Activated CD4-positive, CD25-positive, alpha-beta regulatory T cell (primary cell): ENCODE measurements at places on chromosomes 2 and 18.

- no peak for DNase-seq
Measured at GRCh38 chr2:215624423-215624829, 188.6 kb upstream of the FN1 start.

- no peak for DNase-seq
Measured at GRCh38 chr2:230762317-230762896, 49.8 kb downstream of the CAB39 start.

DNA sequence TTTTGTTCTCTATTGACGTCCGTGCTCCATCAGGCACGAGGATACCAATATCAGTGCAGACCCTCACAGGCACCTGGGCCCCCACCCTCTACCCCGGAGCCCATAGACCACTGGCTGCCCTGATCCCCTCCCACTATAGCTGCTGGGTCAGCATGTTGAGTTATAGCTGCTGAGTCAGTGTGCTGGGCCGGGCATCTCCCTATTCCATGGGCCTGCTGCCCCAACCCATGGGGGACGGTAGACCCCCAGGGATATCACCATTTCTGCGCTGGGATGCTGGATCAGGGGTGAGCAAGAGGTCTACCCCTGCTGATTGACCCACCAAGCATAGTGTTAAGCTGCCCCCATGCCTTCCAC is 100.1 kb upstream of the ST3GAL5 start:
- no peak for DNase-seq

- DNase-seq: no peak
Measured at GRCh38 chr2:200431996-200432705, 77.7 kb downstream of the KCTD18 start.

DNA sequence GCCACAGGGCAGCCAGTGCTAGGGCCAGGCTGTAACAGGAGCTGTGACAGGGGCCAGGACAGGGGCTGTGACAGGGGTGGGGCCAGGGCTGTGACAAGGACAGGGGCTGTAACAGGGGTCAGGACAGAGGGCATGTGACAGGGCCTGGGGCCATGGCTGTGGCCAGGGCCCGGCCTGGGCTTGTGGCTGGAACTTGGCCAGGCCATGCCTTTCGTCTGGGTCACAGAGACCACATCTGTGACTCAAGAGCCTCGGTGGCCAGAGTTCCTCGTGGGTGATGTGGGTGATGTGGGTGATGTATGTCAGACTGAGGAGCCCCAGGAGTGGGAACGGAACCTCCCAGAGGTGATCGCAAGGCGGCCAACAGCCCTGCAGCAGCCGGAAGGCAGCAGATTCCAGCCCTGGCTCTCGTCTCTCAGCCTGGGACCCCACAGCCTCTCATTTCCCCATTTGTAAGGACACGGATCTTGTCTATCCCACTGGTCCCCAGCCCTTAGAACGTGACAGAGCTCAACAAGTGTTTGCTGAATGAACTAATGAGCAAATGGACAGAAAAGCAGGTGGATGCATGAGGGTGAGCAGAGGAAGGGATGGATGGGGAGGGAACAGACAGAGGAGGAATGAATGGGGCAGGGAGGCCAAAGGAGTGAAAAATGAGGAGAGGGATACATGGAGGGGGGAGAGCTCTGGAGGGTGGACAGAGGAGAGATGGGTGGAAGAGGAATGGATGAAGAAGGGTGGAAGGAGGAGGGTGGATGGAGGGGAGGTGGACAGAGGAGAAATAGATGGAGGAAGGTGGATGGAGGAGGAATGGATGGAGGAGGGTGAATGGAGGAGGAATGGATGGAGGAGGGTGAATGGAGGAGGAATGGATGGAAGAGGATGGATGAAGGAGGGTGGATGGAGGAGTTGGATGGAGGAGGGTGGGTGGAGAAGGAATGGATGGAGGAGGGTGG is 17.3 kb downstream of the ESPNL start:
- no peak for DNase-seq

DNA sequence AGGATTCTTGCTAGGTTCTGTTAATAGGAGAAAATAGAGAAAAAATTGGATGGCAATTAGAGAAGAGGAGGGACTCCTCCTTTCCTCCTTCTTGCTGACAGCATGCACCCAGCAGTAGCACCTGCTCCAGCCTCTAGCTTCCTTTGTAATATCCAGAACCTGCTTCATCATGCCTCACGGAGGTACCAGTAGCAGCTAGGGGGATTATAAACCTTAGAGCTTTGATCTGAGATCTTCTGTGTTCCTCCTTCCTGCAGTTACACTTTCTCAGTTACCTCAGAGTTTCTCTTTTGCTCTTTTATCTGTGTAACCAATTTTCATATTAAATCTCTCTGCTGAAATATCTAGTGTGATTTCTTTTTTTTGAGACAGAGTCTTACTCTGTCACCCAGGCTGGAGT is 16.6 kb downstream of the DPP4 start:
- no peak for DNase-seq

DNA sequence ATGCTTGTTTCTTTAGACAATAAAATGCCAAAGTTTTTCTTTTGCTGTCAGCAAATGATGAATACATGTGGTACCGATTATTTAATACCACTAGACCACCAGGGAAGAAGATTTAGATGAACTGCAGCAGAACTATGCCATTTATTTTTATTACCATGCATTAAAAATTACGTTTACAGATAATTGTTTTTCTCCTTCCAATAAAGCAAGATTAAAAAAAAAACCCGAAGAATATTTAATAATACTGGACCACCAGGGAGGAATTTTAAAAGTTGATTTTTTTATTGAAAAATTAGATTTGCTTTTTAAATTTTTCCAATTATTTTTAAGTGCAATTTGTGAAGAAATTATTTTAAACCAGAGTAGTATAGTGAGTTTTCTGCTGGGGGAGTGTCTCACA is 170.3 kb upstream of the HNRNPA3 start:
- DNase-seq: no peak

DNA sequence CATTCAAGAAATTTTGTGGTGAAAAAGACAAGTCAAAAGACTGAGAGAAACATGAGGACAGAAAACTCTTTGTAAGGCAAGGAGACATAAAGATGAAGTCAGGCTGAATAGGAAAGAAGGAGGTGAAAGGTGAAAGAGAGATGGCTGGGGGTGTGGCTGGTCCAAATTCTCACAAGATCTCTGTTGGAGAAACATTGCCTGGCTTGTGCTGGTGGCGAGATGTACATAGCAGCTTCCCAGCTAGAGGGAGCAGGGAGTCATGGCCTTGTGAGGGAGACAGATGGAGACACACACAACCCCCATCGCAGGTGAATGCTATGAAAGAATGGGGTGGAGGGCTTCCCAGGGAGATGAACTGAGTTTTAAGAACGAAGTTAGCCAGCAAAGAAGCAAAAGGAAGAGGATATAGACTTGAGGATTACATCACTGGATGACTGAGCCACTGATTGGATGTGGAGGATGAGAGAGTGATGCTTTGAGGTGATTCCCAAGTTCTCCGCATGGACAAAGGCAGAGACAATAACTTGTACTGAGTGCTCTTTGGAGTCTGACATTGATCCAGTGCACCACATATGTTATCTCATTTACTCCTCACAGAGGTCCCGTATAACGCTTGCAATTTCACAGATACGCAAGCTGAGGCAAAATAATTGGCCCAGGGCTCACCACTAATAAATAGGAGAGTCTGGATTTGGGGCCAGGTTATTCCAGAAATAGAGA is 3.7 kb upstream of the EMX1 start:
- no peak for DNase-seq

GRCh38 chr2:215366440-215367032 is 54.7 kb downstream of the ATIC start:
- no peak for DNase-seq
